ENCODE measurements at places on chromosomes 11 and 22.

DNA sequence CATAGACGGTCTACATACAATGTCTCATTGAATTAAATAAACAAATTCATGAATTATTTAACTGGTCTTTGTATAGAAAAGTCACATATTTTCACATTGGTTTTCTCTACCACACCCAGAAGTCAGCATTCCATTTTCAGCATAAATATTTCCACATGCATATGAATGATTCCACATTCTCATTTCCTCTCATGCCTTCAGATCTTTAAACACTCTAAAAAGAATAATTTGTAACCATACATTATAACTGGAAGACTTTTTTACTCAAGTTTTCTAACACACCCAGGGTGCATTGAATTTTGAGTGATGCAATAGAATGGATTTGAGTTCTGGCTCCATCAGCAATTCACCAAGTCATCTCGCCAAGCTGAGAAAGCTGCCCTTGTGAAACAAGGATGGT lies 501.8 kb upstream of the TENM4 start:
- no peak for DNase-seq

GRCh38 chr11:121586750-121587149 lies 134.0 kb upstream of the SORL1-AS1 start:
- no peak for DNase-seq

DNA sequence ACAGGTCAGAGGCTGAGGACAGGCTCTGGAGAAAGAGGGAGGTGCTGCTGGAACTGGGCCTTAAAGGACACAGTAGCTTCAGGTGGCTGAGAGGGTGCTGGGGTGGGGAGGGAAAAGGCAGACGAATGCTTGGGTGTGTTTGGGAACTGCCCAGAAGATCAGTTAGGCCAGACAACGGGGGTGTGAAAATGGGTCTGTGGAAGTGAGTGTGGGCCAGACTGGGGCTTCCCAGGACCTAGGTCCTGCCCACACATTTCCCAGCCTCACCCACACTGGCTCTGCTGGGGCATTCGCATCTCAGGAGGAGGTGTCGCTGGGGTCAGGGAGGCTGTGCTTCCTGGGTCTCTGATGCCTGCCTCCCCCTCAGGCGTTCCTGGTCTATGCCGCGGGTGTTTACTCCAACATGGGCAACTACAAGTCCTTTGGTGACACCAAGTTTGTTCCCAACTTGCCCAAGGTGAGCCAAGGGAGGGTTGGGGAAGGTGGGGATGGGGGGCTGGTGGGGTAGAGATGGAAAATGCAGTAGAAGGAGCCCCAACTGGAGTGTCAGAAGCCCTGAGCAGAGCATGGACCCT lies 4.7 kb downstream of the DPP3 start:
- DNase-seq, result no peak

- DNase-seq, result no peak
Measured at GRCh38 chr11:65944191-65944590, 1.1 kb upstream of the TSGA10IP start.

DNA sequence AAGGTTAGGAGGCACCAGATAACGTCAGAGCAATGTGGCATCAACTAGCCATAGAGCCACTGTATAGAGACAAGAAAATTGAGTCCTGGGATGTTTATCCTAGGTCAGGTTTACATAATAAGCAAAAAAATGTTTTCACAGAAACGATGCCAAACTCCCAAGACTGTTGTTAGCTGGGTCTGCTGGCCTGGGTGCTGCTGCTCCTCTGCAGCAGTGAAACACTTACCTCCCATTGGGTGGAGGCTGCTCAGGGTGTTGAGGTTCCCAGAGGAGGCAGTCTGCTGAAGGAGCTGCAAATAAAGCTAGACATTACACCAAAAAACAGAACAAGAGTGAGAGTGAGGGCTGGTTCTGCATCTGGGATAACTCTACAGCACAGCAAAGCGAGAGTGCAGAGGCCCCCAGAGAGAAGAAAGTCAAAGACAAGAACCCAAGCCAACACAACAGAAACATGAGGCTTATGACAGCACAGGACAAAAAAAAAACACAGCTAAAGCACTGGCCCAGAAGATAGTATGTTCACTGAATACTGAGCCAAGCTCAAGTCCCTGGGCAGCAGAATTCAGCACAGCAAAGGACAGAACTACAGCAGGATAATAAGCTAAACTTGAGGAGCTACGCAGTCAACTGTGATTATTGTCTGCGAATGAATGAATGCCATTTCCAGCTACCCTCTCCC lies 29.9 kb upstream of the RAPSN start:
- DNase-seq, result no peak
